HuH-7 (cell line): ENCODE measurements at places on chromosomes 11 and 22.

DNA sequence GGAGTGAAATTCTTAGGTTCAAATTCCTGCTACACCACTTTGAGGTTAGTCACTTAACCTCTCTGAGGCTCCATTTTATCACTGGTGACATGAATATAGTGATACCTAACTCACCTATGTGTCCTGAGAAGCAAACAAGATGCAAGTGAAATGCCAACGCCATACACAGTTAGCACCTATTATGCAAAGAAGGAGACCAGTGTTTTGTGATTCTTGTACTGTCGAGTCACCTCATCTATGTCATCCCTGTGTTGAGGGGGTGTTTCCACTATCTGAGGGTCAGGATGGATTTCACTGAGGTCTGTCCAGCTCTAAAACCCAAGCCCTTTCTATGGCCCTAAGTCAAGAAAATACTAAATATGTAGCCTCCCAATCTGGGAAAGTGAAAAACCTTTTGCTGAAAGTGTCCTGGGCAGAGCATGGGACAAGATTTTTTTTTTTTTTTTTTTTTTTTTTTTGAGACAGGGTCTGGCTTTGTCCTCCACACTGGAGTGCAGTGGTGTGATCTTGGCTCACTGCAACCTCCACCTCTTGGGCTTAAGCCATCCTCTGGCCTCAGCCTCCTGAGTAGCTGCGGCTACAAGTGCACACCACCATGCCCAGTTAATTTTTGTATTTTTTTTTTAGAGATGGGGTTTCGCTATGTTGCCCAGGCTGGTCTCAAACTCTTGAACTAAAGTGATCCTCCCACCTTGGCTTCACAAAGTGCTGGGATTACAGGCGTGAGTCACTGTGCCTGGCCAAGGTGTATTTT, 5.0 kb upstream of the MCM5 start:
- DNase-seq, result no peak

- DNase-seq, result no peak
Observed at GRCh38 chr22:48141301-48141700, 1378.9 kb downstream of the TBC1D22A start.

- DNase-seq, result no peak
Observed at GRCh38 chr11:105975128-105975527, 46.9 kb downstream of the MSANTD4 start.

DNA sequence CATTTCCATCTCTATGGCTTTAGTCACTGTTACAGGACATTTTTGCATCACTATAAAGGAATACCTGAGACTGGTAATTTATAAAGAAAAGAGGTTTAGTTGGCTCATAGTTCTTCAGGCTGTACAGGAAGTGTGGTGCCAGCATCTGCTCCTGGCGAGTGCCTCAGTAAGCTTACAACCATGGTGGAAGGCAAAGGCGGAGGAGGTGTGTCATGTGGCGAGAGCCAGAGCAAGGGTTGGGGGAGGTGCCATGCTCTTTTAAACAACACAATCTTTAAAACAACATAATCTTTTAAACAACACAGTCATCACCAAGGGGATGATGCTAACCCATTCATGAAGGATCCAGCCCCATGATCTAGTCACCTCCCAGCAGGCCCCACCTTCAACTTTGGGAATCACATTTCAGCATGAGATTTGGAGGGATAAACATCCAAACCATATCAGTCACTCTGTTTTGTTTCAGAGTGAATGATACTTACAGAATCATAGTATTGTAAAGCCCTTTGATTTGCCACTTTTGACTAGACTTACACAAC, 103.3 kb downstream of the PDE3B start:
- no peak for DNase-seq

- DNase-seq, result peak; percentile 77
Observed at GRCh38 chr22:21726650-21727049, 8.9 kb downstream of the YPEL1 start.

DNA sequence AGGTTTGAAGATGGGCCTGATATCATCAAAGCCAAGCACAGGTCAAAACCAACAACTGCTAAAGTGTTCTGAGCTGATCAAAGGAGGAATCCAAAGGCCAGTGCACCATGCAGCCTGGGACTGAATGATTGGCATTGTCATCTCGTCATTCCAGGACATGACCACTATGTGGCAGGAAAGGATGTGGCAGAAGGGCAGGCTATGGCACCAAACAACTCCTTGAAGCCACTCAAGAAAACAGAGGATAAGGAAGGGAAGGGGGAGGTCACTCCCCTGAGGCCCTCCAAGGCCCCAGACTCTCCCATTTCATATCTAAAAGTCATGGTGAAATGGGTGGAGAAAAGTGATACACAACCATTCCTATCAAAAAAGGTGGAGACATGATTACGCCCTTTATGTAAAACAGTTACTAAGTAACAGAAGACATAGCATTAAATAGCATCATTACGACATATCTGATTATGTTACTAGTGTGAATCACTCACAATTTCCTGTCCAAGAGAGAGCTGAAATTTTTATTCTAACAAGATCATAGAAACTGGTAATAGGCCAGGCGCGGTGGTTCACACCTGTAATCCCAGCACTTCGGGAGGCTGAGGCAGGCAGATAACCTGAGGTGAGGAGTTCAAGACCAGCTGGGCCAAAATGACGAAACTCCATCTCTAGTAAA, 49.3 kb downstream of the AHNAK start:
- DNase-seq, result peak; percentile 48

DNA sequence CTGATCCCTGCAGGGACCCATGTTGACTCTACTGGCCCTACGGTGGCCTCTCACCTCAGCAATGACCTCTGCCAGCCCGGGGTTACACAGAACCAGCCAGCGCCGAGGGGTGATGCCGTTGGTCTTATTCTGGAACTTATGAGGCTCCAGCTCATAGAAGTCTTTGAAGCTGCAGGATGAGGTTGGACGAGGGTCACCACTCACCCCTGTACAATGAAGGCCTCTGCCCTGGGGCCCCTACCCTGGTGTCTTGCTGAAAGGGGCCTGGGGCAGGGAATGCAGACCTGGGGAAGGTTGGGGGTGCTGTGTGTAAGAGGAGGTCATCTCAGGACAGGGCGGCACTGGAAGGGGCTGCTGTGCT, 6.8 kb downstream of the PYGM start:
- no peak for DNase-seq

DNA sequence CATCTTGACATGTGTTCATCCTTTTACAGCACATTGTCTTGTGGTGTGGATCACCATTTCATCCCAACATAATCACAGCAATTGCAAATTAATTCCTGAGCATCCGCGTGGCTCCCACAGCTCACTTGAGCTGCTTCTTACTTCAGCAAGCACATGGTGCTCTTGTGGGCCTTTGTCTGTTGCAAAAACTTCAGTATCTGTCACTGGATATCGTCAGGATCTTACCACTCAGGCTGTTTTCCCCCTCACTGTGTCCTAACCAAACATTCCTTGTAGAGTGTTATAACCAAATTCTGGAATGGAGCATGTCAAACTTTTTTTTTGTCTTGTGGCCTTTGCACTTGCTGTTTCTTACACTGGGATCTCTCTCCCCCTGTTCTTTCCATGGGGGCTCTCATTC, 683.1 kb upstream of the ARHGAP42 start:
- DNase-seq, result no peak

- DNase-seq, result no peak
Observed at GRCh38 chr11:35343033-35343598, 76.2 kb downstream of the SLC1A2 start.

DNA sequence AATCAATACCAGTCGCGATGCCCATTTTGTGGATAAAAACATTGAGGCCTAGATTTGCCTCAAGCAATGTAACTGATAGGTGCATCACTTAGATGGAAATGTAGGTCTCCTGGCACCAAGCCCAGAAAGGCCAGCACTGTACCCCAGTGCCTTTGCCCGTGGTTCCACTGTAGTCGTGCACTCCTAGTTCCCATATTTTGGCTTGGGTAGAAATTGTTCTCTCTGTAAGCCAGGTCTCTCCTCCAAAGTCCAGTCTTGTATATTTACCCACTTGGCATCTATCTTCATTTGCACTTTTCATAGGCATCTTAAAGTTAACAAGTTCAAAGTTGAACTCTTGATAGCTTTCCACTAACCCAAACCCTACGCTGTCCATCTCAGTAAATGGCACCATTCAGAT, 41.6 kb upstream of the DMC1 start:
- DNase-seq, result no peak

GRCh38 chr22:33873186-33873585, 47.1 kb downstream of the LARGE1 start:
- no peak for DNase-seq

- no peak for DNase-seq
Observed at GRCh38 chr22:30305519-30305905, 16.2 kb upstream of the CASTOR1 start.

DNA sequence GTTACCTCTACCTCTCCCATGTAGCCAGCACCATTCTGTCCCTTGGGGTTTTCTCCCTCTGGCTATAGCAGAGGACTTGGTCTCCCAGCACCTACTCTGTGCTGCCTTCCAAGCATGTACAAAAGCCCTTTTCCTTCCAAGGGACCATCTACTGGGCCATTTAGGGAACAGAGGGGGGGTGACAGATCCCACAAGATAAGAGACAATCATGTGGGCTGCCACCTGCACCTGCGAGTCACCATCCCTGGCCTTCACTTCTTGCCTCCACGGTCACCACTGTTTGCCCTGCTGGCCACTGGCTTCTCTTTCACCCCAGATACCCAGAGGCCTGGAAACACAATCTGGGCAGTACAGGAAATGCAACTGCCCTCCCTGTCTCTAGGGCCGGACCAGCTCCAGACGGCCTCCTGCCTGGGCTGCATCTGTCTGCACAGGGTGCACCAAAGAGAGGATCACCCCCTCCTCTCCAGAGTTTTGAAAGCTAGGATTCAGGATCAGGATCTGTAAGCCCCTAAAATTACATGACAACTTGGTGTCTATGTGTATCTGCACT, 160.8 kb upstream of the NECTIN1 start:
- DNase-seq, result no peak

DNA sequence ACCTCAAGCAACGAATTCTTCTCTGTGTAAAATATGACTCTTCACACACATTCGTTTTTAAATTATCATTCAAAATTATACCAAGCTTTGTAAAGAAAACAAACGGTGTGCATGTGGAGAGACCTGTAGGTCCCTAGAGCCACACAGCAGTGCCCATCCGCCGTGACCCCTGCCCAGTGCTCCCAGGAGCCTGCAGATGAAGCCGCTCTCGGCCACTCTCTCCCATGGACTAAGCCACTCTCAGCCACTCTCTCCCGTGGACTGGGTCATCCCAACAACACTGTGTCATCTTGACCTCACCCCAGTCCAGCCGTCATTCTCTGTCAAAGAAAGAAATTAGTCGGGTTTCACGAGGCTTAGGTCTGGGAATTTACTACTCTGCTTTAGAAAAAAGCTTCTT, 391.6 kb downstream of the BRD1 start:
- DNase-seq, result no peak

- peak; percentile 40 for DNase-seq
Observed at GRCh38 chr22:29308791-29309262, 2.4 kb downstream of the GAS2L1 start.

DNA sequence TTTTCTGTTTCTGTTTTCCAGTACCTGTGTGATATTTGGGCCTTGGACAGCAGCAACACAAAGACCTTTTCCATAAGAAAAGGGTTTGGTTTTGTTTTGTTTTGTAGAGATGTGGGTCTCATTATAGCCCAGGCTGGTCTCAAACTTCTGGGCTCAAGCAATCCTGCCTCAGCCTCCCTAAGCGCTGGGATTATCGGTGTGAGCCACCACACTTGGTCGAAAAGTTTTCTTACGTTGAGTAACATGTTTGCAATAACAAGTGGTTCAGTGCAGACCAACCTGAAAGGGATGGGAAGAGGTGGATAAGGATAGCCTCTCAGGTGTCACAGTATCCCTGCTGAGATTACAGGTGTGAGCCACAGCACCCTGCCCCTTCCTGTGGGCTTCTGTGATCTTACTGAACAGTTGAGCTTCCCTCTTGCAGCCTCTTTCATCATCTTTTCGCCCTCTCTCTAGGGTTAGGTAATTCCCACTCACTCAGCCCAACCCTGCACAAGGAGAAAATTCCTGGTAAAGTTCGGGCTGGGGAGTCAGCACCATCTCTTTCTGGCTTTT, 3.5 kb upstream of the MRPL48 start:
- DNase-seq, result no peak

GRCh38 chr11:66335531-66336233, 552 bp downstream of the RIN1 start:
- DNase-seq, result no peak

- no peak for DNase-seq
Observed at GRCh38 chr11:100691896-100692653, 5.0 kb downstream of the ARHGAP42 start.

GRCh38 chr22:48333323-48333763, 1494.3 kb downstream of the BRD1 start:
- no peak for DNase-seq

GRCh38 chr11:117717485-117718314, 79.3 kb downstream of the DSCAML1 start:
- peak; percentile 31 for DNase-seq
